ENCODE measurements at places on chromosomes 1 and 21. TPM values are rescaled to one million over a fixed set of nuclear protein-coding genes. Genes with fewer than 3 reads are reported as not detected.

Gene HAO2
- total RNA-seq = not detected

DNA sequence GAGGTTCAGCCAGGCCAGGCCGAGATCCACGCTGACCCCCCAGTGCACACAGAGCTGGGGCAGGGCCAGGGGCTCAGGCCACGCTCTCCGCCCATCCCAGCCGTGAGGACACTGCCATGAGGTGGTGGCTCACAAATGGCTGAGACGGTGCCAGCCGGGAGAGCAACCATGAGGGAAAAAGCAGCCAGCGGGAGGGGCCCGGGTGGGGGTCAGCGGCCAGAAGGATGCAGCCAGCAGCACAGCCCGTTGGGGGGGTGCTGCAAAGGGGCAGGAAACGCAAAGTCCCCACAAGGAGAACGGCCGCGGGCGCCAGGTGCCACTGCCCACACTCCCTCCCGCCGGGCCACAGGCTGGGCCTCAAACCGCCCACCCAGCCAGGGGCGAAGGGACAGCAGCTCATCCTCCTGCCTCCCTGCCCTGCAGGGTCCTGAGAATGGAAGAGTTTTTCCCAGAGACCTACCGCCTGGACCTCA, 8.3 kb downstream of the TTLL10 start:
- no peaks in the 10 kb centered on the region for H3K4me1 ChIP-seq
- no peak overlapping the region for H3K27ac ChIP-seq
- H3K4me3 ChIP-seq = no peak overlapping the region
- DNase-seq = no peak
- no peaks in the 10 kb centered on the region for H3K36me3 ChIP-seq

DNA sequence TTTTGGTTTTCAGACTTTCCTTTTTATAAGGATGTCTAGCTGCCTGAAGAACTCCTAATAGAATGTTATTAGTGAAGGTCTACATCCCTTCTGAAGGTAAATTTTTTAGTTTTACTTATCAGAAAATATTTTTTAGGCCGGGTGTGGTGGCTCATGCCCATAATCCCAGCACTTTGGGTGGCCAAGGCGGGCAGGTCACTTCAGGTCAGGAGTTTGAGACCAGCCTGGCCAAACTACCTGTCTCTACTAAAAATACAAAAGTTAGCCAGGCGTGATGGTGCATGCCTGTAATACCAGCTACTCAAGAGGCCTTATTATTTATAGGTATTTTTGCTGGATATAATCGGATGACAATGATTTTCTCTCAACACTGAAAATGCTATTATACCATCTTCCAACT, 181.9 kb upstream of the KCNK2 start:
- H3K36me3 ChIP-seq = no peaks in the 10 kb centered on the region
- no peak overlapping the region for H3K4me3 ChIP-seq
- H3K27me3 ChIP-seq = no peaks in the 10 kb centered on the region
- H3K27ac ChIP-seq = no peak overlapping the region
- H3K4me1 ChIP-seq = no peaks in the 10 kb centered on the region

- H3K4me1 ChIP-seq = peaks cover 4% of the 10 kb centered on the region
- no peaks in the 10 kb centered on the region for H3K27me3 ChIP-seq
- H3K27ac ChIP-seq = no peak overlapping the region
- H3K36me3 ChIP-seq = no peaks in the 10 kb centered on the region
Observed at GRCh38 chr1:43878440-43878839, 55.2 kb upstream of the ARTN start.

- DNase-seq = peak; percentile 55
- no peak overlapping the region for H3K27ac ChIP-seq
- H3K4me3 ChIP-seq = no peak overlapping the region
- H3K36me3 ChIP-seq = no peaks in the 10 kb centered on the region
- H3K27me3 ChIP-seq = no peaks in the 10 kb centered on the region
- H3K4me1 ChIP-seq = no peaks in the 10 kb centered on the region
Observed at GRCh38 chr1:165129568-165130164, 226.8 kb downstream of the LMX1A start.

GRCh38 chr21:21039624-21040170, 41.5 kb downstream of the NCAM2 start:
- H3K27ac ChIP-seq = no peak overlapping the region
- H3K27me3 ChIP-seq = no peaks in the 10 kb centered on the region
- no peaks in the 10 kb centered on the region for H3K36me3 ChIP-seq
- H3K4me1 ChIP-seq = no peaks in the 10 kb centered on the region
- H3K4me3 ChIP-seq = no peak overlapping the region

- no peak overlapping the region for H3K4me3 ChIP-seq
- no peak overlapping the region for H3K27ac ChIP-seq
- no peak for DNase-seq
- no peaks in the 10 kb centered on the region for H3K4me1 ChIP-seq
Observed at GRCh38 chr1:183209533-183210158, 23.6 kb downstream of the LAMC2 start.

- peaks cover 10% of the 10 kb centered on the region for H3K4me1 ChIP-seq
- H3K4me3 ChIP-seq = no peak overlapping the region
- peaks cover 32% of the 10 kb centered on the region for H3K27me3 ChIP-seq
Observed at GRCh38 chr1:907611-908451, 15.9 kb upstream of the SAMD11 start.

Gene LCE1A
- not detected for total RNA-seq

GRCh38 chr1:43962324-43962723, 7.5 kb upstream of the DPH2 start:
- no peaks in the 10 kb centered on the region for H3K36me3 ChIP-seq
- H3K4me3 ChIP-seq = no peak overlapping the region
- no peaks in the 10 kb centered on the region for H3K27me3 ChIP-seq
- no peak overlapping the region for H3K27ac ChIP-seq

Measured in colonic mucosa (tissue), 4 donors.